ENCODE measurements at places on chromosomes 5 and 9.

DNA sequence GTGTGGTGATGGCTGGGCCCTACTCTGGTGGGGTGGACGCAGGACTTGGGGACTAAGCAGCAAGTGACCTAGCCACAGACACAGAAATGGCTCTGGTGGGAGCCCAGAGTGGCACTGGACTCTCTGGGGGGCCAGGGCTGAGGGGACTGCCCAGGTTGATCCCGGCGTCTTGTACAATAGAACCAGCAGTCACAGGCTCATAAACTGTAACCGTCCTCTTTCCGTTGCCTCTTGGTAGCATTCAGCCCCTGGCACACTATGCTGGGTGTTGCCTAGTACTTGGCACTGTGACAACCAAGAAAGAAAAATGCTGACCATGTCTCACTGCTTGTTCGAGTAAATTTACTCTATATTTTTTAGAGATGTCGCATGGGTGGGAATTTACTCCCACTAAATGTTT lies 80.5 kb downstream of the DAB2IP start:
- no peak for DNase-seq

- no peak for DNase-seq
Observed at GRCh38 chr5:149044453-149045088, 18.3 kb downstream of the SH3TC2 start.

DNA sequence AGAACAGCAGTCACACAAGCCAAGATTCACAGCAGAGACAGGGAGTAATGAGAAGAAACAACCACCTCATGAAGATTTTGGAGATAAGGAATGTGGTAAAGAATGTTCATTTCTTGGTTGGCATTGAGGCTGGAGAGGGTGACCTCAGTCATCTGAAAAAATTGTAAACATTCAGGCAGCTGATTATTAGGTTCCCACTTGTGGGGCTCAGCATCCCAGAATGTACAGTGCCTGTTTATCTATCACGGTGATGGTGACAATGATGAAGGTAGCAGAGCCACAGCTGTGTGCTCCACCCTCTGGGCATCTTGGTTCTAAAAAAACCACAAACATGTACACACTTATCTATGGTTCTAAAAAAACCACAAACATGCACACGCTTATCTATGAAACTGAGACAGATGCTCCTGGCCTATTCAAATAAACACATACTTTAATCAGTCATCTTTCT lies 143.9 kb upstream of the MOCS2 start:
- no peak for DNase-seq

- no peak for DNase-seq
Observed at GRCh38 chr9:125532812-125533594, 174.0 kb downstream of the MAPKAP1 start.

DNA sequence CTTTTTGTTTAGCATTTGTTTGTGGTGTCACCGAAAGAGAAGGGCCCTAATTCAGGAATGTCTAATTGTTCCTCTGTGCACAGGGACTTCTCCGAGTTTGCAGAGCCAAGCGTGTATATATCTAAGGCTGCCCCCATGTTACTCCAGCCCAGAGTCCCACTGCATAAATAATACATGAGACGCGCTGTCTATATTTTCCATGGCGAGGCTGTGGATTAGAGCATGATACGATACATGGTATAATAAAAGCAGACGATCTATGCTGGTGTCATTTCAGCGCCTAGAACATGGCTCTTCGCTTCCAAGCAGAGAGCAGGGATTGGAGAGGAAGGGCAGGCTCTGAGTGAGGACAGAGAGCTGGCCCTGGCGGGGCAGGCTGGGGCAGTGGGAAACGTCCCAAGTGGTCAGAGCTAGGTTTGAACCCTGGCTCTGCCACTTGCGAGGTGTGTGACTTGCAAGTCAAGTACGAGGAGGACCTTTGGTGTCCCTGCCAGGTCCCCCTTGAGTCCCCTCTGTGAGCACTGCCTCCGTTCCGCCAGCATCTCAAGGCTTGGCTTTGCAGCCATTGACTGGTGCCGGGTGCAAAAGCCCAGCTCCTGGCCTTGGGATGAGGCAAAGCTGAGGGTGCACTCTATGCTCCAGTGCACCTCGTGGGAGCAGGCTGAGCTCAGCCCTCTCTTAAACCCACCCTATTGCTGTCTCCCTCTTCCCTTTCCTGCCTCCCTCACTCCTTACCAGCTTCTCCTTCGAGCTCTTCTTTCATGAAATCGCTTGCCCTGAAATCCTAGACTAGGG lies 29.2 kb upstream of the LAMC3 start:
- no peak for DNase-seq

- no peak for DNase-seq
Observed at GRCh38 chr5:181134259-181134658, 3.3 kb upstream of the OR2V1 start.
